Stimulated activated CD4-positive, alpha-beta T cell treated with anti-CD3 and anti-CD28 coated beads, TNF-alpha, amount 100 ng/mL, for 24 hours (primary cell): ENCODE measurements at places on chromosomes 4 and X.

- DNase-seq, result no peak
These were observed 63.8 kb downstream of the SLITRK2 start for GRCh38 chrX:145881175-145881995.

- no peak for DNase-seq
These were observed 1.7 kb upstream of the FGFRL1 start for GRCh38 chr4:1009542-1010394.

GRCh38 chr4:87051121-87051713 lies 116.4 kb downstream of the AFF1 start:
- no peak for DNase-seq

- DNase-seq, result no peak
These were observed at the start of gene STS for GRCh38 chrX:7147413-7147977. Gene STS (plus strand): TSS chrX:7147712. CDS start chrX:7253200, 105,488 bp downstream.

- no peak for DNase-seq
These were observed 103.0 kb downstream of the ZNF518B start for GRCh38 chr4:10354225-10354624.

DNA sequence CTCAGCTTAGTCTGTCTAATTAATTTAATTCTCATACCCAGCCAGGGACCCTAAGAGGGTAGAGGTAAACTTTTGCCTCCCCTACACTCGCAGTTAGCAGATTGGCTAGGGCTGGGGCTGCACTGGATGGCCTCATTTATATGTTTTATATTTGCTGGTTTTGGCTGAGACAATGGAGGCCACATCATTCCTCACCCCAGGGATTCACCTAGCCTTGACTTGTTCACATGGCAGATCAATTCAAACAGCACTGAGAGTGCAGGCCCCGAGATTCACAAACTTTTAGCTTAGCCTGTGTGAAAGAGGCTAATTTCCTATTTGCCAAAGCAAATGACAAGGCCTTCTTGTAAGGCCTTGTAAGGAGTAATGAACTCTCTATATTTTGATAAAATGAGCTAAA lies 844.4 kb downstream of the ARAP2 start:
- DNase-seq, result no peak

DNA sequence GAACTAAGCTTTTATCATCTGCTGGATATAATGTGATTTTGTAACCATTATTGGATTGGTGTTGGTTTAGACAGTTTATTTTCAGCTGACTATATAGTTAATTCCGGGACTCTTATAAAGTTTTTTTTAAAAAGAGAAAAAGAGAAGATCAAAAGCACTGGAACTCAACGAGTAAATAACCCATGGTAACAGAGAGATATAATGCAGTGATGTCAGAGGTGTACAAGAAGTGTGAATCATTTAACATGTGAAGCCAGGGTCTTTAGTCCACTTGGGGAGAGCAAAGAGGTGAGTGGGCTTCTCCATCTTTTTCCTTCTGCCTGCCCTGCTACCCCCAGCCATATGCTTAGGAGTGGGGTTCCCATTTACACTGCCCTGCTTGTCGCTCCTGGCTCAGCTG lies 3.2 kb downstream of the TMEM165 start:
- DNase-seq, result no peak

DNA sequence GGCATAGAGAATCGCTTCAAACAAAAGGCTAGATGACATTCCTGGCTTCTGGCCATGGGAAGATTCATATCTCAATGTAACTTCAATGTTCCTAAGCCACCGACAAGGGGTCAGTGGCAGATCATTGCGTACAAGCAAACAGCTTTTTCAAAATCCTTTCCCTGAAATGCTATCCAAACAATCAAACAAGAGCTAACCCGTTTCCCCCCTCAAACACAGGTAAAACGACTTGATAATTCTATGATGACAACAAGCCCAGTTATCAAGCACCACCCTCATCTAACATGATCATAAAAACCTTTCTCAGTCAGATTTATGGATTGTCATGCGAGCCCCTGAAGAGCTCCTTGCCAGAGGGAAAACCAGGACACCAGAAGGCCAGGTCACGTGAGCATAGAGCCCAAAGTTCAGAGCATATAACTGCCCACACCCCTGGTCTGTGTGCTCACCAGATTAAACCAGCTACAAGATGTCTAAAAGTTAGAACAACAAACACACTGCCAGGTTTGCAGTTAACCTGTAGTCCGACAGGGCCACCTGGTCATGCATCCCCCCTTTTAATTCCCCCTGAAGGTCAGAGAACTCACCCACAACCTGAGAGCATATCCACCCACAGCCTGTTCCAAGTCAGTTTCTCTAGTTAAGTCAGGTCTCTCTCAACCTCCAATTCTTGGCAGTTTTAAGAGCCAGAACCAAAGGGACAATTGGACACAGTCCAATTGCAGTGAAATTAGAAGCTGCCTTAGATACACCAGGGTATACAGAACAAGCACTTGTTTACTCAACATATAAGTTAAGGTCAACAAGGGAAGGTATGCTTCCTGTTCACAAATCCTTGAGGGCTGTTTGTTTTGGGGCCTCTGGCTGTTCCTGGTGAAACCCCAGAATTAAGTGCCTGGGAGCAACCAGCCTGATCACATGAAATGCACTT lies 248.1 kb upstream of the PPARGC1A start:
- DNase-seq, result no peak

GRCh38 chrX:134024686-134025377 lies 39.4 kb upstream of the GPC3 start:
- no peak for DNase-seq

- no peak for DNase-seq
These were observed 42.9 kb downstream of the NDST3 start for GRCh38 chr4:118076958-118077766.

DNA sequence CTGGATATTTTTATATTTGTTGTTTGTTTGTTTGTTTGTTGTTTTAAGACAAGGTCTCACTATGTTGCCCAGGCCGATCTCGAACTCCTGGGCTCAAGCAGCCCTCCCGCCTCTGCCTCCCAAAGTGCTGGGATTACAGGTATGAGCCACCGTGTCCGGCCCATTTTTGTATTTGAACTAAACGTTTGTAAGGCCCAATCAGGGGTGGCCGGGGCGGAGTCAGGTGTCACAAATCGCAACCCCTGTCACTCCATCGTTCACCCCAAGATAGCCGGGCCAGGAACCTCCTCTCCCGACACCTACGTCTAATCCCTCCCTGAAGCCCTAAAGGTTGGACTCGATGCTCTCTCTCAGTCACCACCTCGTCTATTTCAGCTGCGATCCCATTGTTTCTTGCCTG lies 722 bp upstream of the EFHC2 start:
- DNase-seq, result peak; percentile 39

DNA sequence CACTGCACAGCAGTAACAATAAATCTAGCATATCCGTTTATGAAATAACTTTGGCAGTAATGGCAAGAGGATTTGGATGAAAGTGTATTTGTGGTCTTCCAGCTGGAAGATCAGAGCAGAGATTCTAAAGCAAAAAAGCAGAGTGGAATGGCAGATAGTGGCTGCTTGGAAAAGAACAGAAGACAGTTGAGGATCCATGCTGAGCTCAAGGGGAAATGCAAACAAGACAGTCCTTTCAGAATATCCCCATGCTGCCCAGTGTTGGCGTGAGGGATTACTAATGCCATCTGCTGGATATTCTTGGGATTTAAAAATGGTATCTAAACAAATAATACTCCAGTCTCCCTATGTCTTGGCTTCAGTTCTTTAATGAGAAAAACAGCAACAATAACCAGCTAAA lies 629.1 kb upstream of the ATOH1 start:
- no peak for DNase-seq

- DNase-seq, result no peak
These were observed 26.9 kb downstream of the ASB9 start for GRCh38 chrX:15242899-15243555.
